ENCODE measurements at places on chromosomes 1 and 21.

- no peak for DNase-seq
Observed at GRCh38 chr21:45525153-45525909, 16.9 kb downstream of the SLC19A1 start.

DNA sequence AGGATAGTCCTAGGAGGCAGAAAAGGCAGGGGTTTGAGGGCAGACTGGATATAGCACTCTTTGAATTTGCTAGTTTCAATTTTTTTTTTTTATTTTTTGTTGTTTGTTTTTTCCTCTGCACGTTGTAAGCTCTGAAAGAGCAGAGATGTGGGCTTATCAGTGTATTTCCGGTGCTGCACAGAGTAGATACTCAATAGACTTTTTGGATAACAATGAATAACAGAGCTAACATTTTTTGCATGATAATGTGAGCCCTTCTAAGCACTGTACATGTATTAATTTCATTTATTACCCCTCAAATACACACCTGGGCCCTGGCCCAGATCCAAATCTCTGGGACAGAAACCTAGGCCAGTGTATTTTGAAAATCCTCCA, 17.1 kb upstream of the PARP1 start:
- no peak for DNase-seq

DNA sequence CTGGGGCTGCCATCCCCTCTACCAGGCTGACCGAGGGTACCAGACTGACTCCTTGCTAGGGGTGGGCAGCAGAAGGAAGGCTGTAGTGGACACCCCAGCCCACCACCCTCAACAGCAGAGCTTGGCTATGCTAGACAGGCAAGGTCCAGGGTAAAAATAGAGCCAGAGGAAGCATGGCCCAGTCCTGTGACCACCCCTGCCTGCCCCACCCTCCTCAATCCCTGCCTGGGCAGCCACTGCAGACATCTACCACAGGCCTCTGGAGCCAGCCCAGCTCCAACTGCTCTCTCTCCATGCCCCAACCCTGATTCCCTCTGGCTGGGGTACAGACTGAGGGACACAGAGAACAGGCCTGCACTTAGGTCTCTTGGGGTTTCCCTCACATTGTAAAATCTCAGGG, 1.7 kb downstream of the S100A1 start:
- no peak for DNase-seq

GRCh38 chr1:240486611-240487010, 125.3 kb downstream of the GREM2 start:
- DNase-seq, result no peak

GRCh38 chr1:235910357-235911299, 43.9 kb upstream of the LYST start:
- peak; percentile 98 for DNase-seq

DNA sequence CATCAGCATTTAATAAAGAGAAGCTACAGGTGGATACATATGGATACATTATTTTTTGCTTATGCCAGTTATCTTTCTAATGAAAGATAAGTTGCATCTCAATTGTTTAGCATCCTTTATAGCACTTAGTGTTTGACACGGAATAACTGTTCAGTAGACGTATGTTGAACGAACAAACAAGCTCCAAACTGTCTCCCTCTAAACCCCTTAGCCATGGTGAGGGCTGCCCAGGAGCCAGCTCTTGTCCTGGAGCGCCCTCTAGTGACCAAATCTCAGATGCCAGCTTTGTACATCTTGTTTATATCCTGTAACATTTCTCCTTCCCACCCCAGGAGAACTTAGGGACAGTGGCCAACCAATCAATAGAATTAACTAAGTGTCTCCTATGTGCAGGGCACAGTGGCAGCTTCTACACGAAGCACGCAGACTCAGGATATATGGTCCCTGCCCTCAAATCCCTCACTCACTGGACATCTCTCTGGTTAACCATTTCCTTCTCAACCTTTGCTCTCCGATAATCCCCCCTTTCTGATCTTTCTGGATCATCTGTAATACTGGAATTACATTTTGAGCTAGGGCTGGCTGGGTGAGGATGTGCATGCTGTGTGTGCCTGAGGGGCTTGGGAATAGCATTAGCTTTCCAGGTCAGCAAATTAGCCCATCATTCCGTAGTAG, 22.9 kb downstream of the KCNA10 start:
- peak; percentile 60 for DNase-seq

DNA sequence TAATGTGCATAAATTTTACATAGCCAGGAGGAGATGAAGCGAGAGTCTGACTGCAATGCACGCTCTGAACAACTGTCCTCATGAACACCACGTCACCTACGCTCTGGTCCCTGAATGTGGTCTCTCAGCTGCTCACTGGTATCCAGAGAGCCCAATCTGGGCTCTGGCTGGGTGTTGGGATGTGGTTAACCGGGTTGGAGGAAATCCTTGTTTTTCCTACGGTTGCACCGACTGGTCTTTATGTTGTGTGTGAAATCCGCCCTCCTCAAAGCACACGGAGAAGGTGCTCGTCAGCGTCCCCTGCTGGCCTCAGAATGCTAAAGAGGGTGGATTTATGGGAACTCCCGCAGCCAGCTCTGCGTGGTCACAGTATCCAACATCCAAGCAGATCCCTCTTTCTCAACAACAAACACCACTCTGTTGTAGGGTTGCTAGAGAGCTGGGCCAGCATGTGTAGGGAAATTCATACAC, 51.8 kb upstream of the FAM89A start:
- peak; percentile 15 for DNase-seq

DNA sequence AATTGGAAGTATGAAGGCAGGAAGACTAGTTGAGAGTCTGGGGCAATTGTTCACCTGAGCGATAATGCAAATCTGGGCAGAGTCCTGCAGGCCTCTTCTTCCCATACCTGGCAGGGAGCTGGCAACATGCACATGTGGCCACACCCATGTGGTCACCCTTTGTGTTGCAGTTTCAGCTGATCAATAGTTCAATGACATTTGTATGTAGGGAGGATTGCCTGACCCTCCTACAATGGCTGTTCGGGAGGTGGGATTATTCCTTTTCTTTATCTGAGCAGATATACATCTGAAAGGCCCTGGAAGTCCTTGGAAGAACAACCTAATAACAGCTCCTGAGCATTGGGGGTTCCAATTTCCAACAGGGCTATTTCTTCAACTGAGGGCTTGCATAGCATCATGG, 15.2 kb upstream of the TRIM45 start:
- DNase-seq, result no peak

DNA sequence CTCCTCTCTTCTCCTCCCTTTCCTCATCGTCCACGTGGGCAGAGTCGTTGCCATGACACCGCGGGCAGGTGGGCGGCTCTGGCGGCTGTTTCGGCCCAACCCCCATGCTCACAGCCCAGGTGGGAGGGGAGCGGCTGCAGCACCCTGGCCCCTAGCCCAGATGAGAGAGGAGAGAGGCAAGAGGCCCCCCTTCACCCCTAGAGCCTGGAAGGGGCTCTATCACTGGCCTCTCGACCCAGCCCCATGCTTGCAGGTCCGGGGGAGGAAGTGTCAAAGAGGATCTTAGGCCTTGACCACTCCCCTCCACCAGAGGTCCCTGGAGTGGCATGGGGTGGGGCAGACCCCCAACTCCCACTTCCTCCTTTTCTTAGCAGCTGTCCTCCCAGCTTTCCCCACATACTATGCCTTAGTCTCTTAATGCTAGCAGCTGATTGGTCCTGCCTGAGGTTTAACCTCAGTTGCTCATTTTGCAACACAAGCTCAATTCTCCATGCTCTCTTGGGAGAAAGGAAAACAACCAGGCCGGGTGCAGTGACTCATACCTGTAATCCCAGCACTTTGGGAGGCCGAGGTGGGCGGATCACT, 10.4 kb downstream of the DLGAP3 start:
- no peak for DNase-seq

DNA sequence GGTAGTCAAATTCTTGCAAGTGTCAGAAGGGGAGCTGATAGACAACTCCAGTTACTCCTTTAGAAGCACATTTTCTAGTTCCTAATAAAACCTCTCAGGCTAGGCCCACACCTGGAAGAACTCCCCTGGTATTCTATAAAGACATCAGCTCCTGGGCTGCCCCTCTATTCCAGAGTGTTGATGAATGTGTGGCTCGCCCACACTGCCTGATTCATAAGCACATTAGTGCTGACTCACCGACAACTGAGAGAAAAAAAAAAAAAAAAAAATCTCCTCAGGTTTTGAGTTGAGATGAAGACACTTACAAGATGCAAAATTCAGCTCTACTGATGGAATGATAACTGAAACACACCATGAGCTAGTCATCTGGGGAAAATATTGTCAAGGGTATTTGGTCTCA, 188.1 kb downstream of the TNR start:
- DNase-seq, result no peak

GRCh38 chr1:28517649-28517999, 11.8 kb downstream of the RCC1 start:
- no peak for DNase-seq

DNA sequence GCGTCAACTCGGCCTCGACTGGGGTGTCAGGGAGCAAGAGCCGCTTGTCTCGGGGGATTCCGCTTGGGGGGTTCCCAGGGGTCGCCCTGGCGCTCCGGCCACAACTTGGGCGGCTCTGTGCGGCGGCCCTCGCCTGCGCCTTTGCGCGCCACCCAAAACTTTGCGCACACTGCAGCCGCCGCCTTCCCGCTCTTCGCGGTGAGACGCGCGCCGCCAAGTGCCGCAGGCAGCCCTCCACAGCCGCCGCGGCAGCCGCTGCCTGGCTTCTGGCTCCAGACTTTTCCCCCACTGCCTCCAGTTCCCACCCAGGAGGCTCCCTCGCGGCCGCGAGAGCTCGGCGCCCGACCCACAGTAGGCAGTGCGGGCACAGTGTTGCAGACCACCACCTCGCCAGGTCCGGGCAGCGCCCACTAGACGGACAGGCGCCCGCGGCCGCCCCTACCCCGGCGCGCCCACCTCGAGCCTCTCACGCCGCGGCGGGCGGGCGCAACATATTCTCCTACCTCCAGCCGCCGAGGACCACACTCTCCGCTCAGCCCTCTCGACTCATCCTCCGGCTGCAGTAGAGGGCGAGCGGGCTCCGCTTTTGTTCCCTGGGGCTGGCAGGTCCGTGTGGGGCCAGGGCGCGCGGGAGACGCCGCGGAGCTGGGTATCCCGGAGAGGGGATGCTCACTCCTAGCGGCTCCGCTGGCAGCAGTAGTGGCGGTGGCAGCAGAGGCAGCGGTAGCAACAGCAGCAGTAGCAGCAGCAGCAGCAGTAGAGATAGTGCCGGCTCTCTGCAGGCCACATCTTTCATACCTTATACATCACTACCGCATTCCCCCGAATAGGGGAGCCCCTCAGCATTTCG, 296.6 kb downstream of the OMA1 start:
- no peak for DNase-seq

GRCh38 chr1:108886292-108886691, 9.5 kb downstream of the GPSM2 start:
- DNase-seq, result no peak

GRCh38 chr1:213989002-213989855, 1.5 kb downstream of the PROX1 start:
- DNase-seq, result no peak

GRCh38 chr1:242824435-242824834, 299.9 kb upstream of the PLD5 start:
- DNase-seq, result no peak

DNA sequence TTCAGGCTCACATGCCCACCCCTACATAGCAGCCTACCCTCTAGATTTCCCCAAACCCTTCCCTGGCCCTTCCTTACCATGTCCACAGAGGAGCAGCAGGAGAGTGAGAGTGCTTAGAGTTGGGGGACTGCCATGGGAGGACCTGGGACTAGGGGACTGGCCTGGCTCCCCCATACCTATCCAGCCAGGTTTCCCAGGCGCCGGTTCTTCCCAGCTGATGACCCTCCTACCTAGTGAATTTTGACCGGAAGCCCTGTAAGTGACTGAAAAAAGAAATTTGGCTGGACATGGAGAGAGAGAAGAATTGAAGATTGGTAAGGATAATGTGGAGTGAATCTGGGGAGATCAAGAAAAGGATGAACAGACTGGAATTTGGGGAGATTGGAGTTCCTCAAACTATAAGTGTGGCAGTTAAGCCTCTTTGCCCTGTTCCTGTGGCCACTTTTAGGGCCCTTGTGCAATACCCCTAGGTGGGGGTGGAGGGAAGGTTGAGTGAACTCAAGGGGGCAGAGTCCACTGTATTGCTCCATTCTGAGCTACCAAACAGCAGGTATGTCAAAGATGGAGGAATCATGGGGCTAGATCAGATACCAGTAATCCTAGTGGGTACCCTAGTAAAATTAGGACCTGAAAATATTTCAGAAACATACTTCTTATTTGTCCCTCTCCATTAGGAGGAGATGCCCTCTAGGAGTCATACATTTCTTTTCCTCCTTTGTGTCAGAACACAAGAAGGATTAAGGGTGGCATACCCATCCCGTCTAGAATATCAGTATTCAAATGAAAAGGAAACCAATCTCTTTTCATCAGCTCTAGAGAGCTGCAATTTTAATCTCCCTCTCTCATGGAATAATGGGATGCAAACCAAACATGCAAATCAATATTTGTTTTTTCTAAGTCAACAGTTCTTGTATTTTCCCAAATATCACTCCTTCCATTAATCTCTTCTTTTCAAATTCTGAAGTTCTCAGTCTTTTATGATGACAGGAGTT, 1.2 kb downstream of the HJV start:
- no peak for DNase-seq

GRCh38 chr1:183609313-183609712, 19.1 kb upstream of the NCF2 start:
- DNase-seq, result peak; percentile 86

- no peak for DNase-seq
Observed at GRCh38 chr21:36478941-36479340, 981 bp downstream of the CLDN14 start.

- DNase-seq, result no peak
Observed at GRCh38 chr1:8378981-8379470, 61.1 kb downstream of the SLC45A1 start.

- no peak for DNase-seq
Observed at GRCh38 chr1:115454837-115455511, 116.9 kb upstream of the NGF start.

DNA sequence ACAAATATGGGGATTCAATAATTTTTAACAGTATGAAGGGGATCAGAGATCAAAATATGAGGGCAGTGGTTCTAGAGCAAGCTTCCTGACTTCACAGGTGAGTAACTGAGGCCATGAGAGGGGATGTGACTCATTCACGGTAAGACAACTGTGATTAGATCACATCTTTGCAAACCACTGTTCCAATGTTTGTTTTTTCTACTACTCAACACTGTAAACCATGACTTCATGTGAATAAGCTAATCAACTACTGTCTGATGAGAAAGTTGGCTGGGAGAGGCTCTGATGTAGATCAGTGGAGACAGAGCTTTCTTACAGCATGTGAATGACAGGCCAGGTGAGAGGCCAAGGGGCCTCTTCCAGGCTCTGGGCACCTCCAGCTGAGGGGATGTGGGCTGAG, 84.7 kb downstream of the BRINP2 start:
- DNase-seq, result peak; percentile 39

GRCh38 chr1:155208541-155209311, at the start of gene MTX1:
MTX1 (plus strand) TSS chr1:155208695; CDS start chr1:155208805, 110 bp downstream.
- DNase-seq, result peak; percentile 73

GRCh38 chr1:64215576-64215975, 12.2 kb downstream of the UBE2U start:
- no peak for DNase-seq

DNA sequence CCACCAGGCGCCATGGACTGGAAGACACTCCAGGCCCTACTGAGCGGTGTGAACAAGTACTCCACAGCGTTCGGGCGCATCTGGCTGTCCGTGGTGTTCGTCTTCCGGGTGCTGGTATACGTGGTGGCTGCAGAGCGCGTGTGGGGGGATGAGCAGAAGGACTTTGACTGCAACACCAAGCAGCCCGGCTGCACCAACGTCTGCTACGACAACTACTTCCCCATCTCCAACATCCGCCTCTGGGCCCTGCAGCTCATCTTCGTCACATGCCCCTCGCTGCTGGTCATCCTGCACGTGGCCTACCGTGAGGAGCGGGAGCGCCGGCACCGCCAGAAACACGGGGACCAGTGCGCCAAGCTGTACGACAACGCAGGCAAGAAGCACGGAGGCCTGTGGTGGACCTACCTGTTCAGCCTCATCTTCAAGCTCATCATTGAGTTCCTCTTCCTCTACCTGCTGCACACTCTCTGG, 3.8 kb downstream of the GJB3 start:
- no peak for DNase-seq
